ENCODE measurements at places on chromosomes 3 and 15.

DNA sequence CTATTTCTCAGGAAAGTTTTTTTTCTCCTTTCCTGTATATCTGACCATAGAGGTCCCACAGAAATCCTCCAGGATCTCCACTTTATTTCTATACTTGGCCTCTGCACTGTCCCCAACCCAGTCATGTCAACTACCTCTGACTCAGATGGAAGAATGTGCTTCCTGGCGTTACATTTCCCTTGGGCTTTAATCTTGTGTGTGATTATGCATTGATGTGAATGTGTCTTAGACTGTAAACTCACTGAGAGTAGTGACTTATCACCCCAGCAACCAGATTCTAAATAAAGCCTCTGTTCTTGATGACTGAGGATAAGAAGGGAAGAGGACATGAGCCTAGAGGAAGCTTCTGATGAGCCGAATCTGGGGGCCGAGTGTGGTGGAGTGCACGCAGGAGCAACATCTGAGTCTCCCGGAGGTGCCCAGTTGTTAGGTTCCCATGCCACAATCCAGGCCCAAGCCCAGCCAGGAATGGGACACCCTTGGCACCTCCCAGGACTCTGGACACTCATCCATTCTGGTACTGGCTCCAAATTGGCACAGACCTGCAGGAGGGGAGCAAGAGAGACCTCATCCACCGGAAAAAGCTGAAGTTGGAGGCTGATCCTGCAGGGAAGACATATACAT is 32.1 kb upstream of the HEG1 start:
- DNase-seq = no peak

DNA sequence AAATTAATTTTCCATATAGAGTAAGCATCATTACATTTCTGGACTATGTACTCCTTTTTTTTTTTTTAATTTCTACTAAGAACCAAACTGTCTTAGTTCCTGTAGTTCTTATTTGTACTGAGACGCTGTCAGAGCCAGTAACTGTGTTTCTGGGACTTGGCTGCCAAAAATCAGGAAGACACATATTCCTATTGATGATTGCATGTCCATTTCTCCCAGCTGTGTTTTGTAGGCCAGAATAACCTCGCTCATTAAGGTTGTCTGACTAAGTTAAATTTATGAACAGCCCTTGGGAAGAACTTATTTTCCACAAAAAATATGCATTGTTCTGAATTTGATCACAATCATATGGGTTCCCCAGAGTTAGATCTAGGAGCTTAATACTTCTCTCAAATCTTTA is 29.5 kb downstream of the PLSCR5 start:
- DNase-seq = no peak

DNA sequence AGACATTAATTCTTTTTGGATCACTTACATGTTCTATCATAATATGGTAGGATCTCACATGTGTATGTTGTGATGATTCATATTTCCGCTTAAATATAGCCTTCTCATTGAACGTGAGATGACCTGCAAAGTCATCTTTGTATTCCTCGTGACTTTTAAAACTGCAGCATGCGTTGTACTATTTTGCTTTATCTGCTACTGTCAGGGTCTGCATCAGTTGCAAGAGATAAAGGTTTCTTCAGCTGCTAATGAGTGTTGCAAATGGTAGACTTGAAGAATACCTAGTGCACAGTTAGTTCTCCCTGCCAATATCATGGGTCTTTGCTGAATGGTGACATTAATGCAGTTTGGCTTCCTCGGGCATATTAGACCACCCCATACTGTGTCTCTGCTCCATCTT is 31.8 kb downstream of the REC114 start:
- DNase-seq = no peak

DNA sequence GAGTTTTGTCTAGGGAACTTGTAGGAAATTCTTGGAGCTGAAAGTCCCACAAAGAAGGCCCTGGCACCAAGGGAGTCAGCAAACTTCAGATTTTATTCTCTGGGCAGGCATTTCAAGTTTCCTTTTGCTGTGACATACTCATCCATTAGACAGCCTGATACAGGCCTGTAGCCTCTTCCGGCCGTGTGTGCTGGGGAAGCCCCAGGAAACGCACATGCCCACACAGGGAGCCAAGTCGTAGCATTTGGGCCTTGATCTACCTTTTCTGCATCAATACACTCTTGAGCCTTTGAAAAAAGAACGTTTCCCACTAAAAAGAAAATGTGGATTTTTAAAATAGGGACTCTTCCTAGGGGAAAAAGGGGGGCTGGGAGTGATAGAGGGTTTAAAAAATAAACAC is 15.0 kb downstream of the TIGIT start:
- no peak for DNase-seq

GRCh38 chr3:65548848-65549625 is 489.7 kb downstream of the MAGI1 start:
- no peak for DNase-seq

GRCh38 chr15:52068004-52068615 is 44.5 kb downstream of the BCL2L10 start:
- no peak for DNase-seq

GRCh38 chr15:70337277-70338186 is 239.8 kb upstream of the TLE3 start:
- no peak for DNase-seq

GRCh38 chr3:119145500-119146167 is at the start of gene TEX55:
TEX55 (plus strand) TSS chr3:119146165; CDS start chr3:119146190, 25 bp downstream.
- DNase-seq = peak; percentile 70

- DNase-seq = no peak
Observed at GRCh38 chr15:42933886-42934667, 13.5 kb upstream of the TTBK2 start.

DNA sequence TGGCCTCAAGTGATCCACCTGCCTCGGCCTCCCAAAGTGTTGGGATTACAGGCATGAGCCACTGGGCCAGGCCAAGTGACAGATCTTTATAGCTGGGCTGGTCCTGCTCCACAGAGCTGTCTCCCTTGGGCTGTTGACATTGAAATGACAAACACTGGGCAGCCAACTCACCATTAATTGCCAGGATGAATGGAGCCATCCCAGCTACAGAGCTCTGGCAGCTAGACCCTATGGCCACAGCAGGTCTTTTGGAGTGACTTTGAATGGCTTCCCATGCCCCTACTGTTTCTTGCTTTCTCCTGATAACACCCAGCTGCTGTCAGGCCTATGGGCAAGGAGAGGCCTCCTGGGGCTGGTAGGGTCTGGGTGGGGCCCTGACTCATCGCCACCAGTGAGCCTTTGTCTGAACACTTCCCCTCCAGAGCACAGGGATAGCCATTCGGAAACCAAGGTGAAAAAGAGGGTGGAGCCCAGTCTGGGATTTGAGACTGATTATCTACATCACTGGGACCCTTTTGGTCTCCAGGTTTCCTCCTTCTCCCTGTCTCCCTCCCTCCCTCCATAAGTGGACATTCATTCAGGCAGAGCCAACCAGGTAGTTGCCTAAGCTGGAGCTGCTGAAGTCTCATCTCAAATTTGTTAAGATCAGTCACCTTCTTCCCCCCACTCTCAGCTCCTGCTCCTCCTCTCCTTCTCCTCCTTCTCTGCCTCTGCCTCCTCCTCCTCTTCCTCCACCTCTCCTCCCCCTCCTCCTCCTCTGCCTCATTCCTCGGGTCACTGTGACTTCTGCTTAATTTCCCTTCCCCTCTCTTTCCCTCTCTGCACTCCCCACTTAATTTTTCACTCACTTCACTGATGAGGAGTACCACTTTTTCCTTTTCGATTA is 34.0 kb downstream of the BHLHE40 start:
- no peak for DNase-seq

- DNase-seq = no peak
Observed at GRCh38 chr15:74682954-74683353, 12.9 kb downstream of the EDC3 start.

DNA sequence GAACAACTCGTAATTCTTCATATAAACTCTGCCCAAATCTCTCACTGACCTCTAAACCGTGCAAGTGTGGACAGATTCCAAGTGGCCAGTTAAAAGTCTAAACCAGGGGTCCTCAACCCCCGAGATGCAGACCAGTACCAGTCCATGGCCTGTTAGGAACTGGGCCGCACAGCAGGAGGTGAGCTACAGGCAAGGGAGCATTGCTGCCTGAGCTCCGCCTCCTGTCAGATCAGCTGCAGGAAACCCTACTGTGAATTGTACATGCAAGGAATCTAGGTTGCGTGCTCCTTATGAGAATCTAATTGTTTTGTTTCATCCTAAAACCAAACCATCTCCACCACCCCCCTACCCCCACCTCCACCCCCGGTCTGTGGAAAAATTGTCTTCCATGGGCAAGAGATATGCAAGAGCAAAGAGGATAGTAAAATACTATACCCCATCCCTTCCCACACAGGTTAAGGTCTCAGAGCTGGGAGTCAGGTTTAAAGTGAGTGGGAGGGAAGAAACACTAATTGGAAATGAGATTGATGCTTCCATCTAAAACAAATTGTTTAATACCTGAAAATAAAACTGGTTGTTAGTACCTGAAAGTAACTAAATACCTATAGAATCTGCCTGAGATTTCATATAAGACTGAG is 54.0 kb downstream of the POLQ start:
- no peak for DNase-seq

DNA sequence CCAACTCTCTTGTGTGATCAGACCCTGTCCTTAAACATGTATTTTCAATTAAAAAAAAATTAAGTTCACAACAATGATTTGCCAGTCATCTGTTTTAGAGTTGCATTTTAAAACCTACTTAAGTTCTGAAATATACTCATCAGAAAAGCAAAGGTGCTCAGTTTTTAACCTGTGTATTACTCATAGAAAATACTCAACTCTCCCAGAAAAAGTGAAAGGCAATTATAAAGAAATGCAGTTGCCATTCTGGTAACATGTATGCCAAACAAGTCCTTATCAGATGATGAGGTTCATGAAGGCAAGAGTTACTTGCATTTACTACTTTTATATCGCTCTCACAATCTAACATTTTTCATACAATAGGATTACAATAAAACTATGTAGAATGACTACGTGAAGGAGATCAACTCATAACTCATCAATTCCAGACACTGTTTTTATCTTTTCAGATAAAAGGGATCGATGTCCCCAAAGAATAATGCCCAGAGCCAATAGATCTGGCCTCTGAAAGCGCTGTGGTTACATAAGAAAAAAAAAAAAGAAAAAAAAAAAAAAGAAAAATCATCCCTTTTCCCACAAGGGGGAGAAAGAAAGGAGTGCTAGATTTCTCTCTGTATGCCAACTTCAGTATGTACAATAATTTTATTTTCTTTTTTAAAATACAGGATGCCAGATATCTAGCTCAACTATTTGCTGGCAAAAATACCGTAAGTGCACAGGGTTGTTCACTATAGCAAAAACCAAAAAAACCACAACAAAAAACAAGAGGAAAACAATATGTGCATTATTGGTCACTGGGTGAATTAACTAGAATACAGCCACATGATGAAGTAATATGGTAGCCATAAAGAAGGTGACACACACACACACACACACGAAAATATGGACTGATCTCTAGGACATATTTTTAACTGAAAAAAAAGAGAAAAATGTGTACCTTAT is 137.4 kb downstream of the NR1I2 start:
- no peak for DNase-seq

GRCh38 chr15:77070495-77071304 is at the start of gene TSPAN3:
TSPAN3 (minus strand) TSS chr15:77071109; CDS start chr15:77070954, 155 bp downstream.
- DNase-seq = peak; percentile 98
